Dermis blood vessel endothelial cell (primary cell): ENCODE measurements at places on chromosomes 1 and 21.
A peak's percentile ranks its signal among the peaks of the same experiment; 100 is the strongest.

DNA sequence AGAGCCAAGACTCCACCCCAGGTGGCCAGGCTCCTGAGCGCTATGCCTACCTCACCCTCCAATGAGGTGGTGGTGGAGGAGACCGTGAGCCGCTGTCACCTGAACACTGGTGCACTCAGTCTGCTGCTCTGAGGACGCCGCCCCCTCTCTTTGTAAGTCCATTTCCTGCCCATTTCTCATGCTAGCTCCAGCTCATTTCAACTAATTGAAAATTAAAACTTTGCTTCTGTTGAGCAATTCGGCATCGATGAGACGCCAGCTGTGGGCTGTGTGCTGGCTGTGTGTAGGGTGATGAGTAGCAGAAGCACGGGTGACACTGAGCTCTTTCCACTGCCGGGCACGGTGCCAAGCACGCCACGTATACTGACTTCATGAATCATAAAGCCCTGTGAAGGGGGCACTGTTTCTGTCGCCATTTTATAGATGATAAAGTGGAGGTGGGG, 11.2 kb downstream of the TNFRSF1B start:
- peak; percentile 87 for DNase-seq

DNA sequence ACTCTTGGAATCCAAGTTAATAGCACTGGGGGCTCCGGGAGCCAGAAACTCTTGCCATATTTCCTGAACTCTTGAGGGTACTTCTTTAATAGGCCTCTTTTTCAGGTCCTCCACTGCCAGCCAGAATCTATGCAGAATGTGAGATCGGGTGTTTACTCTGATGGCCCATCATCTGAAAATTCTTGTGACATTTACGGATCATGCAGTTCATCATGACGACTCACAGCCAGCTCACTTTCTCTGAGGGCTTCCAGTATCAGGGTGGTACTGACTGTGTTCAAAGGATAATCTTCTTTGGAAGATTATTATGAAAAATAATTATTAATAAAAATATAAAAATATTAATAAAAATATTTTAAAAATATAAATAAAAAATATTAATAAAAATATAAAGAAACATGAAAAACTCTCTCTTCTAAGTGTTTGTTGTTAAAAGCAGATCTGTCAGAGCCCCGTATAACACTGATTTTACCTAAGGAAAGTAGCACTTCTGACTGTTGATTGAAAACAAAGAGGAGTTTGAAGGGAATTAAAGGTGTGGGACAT, 194.3 kb upstream of the GREM2 start:
- no peak for DNase-seq

- no peak for DNase-seq
Observed at GRCh38 chr1:53535846-53536245, 76.6 kb downstream of the DMRTB1 start.

DNA sequence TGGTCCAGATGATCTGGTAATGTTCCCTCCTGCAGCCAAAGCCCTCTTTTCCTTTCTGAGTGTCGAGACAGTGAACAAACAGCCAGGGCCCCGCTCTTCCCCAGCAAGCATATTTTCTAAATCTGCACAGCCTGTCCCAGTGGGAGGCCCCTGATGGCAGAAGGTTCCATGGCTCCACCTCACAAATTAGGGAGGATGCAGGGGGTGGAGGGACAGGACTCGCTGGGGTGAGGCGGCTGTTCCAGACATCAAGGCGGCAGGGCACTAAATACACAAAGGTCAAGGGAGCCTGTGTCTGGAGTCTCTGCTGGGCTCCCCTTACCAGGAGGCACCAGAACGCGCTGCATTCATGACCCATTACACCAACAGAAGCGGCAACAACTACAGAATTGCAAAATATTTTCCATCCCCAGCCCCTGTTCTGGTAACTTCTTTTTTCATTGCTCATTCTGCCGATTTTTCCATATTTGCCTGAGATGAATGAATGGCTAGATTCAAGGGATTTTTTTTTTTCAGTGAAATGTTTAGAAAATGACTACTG, 27.0 kb upstream of the PRELP start:
- no peak for DNase-seq

GRCh38 chr1:18676332-18676781, 45.7 kb downstream of the PAX7 start:
- DNase-seq: no peak

- DNase-seq: no peak
Observed at GRCh38 chr1:247173431-247173830, 1.6 kb upstream of the ZNF124 start.

GRCh38 chr1:85692730-85693314, 15.4 kb downstream of the ZNHIT6 start:
- peak; percentile 72 for DNase-seq

DNA sequence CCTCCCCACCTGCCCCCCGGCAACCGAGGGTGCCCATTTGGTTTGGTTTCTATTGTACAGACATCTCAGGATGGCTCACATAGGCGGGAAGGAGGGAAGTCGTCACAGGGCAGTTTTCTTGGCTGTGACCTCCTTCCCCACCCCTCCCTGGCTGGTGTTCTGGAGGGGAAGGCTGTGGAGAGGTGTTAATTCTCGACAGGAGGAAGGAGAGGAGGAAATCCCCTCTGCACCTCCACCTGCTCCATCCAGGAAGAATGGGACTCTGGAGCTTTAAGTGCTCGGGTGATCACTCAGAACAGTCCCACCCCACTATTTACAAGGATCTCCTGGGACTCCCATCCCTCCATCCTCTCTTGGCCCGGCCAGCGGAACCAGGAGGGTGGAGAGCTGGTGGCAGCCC, 7.6 kb downstream of the MEX3A start:
- no peak for DNase-seq

- DNase-seq: no peak
Observed at GRCh38 chr21:28152732-28153131, 839.9 kb downstream of the LTN1 start.
